ENCODE measurements at places on chromosomes 7 and 10.

DNA sequence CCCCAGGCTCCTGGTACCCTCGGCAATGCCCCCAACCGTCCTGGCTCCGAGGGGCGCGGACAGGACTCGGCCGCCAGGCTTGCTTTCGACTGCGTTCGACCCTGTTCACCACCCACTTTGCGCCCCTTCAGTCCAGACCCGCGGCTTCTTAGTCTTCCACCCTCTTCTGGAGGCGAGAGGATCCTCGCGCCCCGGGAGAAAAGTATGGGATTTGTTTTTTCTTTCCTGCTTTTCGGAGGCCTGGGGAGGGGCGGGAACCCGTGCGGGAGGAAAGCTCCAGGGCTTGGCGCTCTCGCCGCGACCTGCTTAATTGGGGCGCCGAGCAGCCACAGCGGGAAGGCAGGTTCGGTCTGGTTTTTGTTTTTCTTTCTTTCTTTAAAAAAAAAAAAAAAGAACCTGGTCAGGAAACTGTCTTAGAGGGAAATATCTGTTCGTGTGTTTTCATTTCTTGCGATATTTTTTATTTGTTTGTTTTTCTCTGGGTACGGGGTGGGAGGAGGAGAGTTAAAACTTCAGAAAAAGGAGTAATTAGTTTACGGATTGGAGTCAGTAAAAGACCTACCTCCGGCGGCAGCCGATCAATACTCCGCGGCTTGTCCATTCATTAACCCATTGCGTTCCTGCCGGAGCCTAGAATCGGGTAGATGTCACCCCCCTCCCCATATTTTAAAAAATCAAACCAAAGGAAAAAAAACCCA lies 1.6 kb downstream of the EMX2 start:
- no peak for DNase-seq

DNA sequence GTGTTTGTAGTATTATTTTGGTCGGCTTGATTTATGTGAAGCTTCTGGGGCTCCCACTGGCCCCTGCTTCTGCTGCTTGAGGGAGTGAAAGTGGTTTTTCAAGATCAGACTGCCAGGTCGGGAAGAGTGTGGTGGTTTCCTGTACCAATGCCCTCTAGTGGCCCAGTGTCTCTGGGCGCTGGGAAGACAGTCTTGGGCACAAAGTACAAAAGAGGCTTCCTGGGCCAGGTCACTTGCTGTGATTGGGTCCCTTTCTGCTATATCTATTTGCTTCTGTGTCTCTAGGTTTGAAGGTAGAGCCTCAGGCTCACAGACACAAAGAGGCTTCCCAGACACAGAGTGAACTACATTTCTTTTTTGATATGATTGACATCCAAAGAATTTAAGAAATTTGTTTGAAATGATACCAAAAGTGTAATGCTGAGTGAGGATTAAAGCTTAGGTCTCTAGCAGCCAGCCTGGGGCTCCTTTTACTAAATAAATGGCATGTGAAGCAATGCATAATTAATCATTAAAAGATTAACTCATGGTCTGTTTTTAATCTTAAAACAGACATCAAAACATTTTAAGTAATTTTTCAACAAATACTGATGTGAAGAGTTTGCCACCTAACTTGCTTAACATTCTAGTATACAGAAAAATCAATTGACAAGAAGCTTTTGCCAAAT lies 36.3 kb downstream of the ABCB1 start:
- DNase-seq, result no peak

- DNase-seq, result peak; percentile 46
Observed at GRCh38 chr7:26291699-26292538, at the start of gene SNX10. SNX10 (plus strand) TSS chr7:26291862; CDS start chr7:26346443, 54,581 bp downstream.

DNA sequence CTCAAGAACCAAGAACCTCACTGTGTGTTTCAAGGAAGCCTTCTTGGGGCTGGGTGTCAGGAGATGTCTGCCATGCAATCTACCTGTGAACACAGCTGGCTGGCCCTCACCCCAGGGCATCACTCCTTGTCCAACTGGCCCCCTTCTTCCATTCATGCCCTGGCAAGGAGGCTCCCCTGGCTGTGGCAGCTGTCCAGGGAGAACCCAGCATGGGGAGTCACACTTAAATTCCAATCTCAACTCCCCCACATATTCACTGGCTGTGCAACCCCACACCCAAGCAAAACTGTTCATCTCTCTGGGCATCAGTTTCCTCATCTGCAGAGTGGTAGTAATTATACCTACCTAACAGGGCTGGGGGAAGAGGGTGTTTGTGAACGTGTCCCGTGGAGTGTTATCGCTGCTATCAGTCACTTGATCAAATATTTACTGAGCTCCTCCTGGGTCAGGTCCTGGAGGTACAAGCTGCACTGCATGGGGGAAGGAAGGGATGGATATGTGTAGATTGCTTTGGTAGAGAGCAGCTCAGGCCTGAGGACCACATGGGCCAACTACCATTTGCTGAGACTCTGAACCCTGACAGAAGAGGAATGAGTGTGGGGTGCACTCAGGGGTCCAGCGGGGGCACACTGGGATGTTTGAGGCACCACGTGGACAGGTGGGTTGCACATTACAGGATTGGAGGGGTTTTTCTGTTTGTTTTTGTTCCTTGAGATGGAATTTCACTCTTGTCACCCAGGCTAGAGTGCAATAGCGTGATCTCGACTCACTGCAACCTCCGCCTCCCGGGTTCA lies 2.1 kb upstream of the GPRIN2 start:
- DNase-seq, result no peak
